ENCODE measurements at places on chromosomes 1 and 21. TPM values are rescaled to one million over a fixed set of nuclear protein-coding genes. Genes with fewer than 3 reads are reported as not detected.

- no peak for DNase-seq
Observed at GRCh38 chr1:210677533-210677932, 348.8 kb downstream of the HHAT start.

GRCh38 chr1:51636764-51637522 is 20.1 kb downstream of the OSBPL9 start:
- DNase-seq: no peak

SMIM1 gene
- polyA plus RNA-seq: 5.9 TPM

DNA sequence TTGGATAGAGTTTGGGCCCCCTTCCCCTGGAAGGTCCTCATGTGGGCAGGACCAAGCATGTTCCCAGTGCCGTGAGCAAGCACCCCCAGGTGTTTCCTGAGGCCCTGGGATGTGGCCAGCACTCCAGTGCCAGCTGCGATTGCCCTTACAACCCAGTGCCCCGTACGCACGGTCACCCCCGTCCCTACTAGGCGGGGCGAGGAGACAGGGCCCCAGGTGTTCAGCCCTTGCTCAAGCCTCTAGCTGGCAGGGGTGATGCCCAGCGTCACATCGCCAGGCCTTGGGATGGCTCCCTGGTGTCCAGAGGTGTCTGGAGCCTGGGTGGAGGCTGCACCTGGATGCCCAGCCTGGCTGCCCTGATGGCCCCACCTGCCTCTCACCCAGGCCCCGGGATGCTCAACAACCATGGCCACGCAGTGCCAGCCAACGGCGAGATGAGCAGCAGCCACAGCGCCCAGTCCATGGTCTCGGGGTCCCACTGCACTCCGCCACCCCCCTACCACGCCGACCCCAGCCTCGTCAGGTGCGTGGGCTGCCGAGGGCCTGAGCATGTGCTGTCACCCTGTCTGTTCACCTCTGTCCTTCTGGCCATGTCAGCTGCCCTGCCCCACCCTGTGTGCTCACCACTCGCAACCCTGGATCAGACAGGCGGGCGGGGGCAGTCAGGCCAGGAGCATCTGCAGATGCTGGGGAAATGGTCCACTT is 21.6 kb upstream of the CCDC27 start:
- DNase-seq: no peak

- DNase-seq: no peak
Observed at GRCh38 chr1:66349242-66349641, 184.7 kb upstream of the SGIP1 start.

- no peak for DNase-seq
Observed at GRCh38 chr1:33753087-33753856, 110.6 kb upstream of the HMGB4 start.

DNA sequence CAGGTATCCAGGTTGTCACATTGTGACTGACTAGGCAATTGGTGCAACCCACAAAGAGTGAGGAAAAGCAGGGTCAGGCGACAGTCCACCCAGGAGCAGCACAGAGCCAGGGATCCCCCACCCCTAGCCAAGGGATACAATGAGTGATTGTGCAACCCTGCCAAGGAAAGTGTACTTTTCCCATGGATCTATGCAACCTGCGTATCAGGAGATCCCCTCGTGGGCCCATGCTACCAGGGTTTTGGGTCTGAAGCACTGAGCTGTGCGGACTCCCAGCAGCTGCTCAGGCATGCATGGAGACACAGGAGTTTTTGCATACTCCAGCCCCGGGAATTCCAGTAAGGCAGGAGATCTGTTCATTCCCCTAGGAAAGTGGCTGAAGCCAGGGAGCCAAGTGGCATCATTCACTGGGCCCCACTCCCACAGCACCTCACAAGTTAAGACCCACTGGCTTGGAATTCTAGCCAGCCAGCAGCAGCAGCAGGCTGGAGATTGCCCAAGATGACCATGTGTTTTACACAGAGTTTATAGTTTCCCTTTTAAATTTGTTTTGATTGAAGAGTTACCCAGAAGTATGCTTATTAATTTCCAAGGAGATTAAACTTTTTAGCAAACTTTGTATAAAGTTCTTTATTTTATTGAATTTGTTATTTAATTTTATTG is 136.0 kb downstream of the LTN1 start:
- no peak for DNase-seq
